ENCODE measurements at places on chromosomes 11 and 22.

GRCh38 chr11:73622926-73623593 is 23.3 kb upstream of the PLEKHB1 start:
- no peak for DNase-seq
- H3K36me3 ChIP-seq = no peaks in the 10 kb centered on the region
- peaks cover 7% of the 10 kb centered on the region for H3K4me1 ChIP-seq
- no peak overlapping the region for H3K27ac ChIP-seq
- peaks cover 11% of the 10 kb centered on the region for H3K27me3 ChIP-seq
- H3K4me3 ChIP-seq = no peak overlapping the region

DNA sequence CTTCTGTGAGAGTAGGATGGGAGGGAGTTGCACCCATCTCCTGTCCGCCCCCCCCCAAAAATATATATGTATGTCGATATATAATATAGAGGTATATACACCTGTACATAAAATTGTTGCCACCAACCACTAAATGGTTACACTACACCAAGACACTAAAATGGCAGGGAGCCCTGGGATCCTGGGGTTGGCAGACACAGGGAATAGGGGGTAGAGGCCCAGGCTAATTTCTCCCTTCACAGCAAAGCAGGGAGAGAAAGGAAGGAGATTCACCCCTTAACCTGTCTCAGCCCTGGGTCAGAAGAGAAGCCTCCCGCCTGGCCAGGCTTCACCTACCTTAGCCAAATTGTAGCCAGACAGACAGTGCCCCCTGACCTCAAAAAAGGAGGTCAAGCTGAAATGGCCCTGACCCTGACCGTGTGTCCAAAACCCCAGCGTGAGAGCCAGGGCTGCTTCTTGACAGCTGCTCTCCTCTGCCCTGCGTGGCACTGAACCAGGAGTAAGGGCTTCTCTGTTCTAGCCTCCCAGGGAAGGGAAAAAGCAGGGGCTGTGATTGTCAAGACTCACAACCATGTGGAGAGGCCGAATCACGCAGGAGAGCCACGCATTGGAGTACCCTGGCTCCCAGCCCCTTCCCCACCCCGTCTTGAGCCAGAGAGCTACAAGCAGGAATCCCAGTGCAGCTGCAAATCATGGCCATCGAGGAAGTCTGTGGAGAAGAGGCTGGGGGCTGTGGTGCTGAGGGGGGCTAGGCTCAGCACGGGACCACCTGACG is 40.5 kb downstream of the SGSM3 start:
- no peaks in the 10 kb centered on the region for H3K36me3 ChIP-seq
- H3K4me1 ChIP-seq = peaks cover 47% of the 10 kb centered on the region
- peak overlapping the region; percentile 34 for H3K27ac ChIP-seq

- no peak for DNase-seq
- H3K27ac ChIP-seq = no peak overlapping the region
- no peaks in the 10 kb centered on the region for H3K4me1 ChIP-seq
- H3K36me3 ChIP-seq = no peaks in the 10 kb centered on the region
- no peaks in the 10 kb centered on the region for H3K27me3 ChIP-seq
Observed at GRCh38 chr22:47552024-47552423, 789.6 kb downstream of the TBC1D22A start.

- H3K27me3 ChIP-seq = no peaks in the 10 kb centered on the region
- peaks cover 7% of the 10 kb centered on the region for H3K4me1 ChIP-seq
- no peak for DNase-seq
- H3K27ac ChIP-seq = no peak overlapping the region
Observed at GRCh38 chr11:46888636-46889035, 29.7 kb downstream of the LRP4 start.

DNA sequence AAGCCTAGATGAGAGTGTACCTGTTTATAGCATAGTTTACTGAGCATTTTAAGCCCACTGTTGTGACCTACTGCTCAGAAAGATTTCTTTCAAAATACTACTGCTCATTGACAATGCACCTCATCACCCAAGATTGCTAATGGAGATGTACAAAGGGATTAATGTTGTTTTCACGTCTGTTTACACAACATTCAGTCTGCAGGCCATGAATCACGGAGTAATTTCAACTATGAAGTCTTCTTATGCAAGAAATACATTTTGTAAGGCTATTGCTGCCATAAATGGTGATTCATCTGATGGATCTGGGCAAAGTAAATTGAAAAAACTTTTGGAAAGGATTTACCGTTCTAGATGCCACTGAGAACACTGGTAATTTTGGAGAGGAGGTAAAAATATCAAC is 112.9 kb downstream of the KIF18A start:
- no peaks in the 10 kb centered on the region for H3K27me3 ChIP-seq
- no peak overlapping the region for H3K27ac ChIP-seq

DNA sequence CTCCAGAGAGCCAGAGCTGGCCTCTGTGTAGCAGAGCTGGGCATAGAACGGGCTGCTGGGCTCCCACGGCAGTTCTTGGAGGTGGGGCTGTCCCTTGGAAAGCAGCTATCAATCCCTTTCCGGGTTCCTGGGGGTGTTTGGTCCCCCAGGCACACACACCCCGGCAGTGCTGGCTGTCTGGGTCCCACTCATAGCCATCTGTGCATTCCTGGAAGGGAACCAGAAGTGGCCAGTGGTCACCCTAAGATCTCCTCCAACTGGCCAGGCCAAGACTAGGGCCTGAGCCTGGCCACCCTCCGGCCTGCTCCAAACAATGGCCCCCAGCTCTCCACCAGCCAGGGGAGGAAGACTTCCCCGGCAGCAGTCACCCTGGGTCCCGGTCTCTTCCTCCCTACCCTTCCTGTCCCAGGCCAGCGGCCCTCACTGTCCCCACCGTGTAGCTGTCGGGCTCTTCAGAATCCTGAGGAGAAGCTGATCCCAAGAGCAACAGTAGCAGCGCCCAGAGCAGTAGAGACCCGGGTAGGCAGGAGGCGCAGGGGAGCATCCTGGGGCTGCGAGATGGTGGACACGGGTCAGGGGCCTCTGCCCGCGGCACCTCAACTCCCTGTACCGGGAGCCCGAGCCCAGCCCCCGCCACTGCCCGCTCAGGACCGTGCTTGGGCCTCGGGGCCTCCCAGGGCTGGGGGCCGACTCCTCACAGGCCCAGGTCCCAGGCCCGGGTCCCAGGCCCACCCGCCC is 620 bp downstream of the EFEMP2 start:
- peaks cover 10% of the 10 kb centered on the region for H3K4me1 ChIP-seq
- DNase-seq = no peak
- no peak overlapping the region for H3K27ac ChIP-seq
- no peaks in the 10 kb centered on the region for H3K27me3 ChIP-seq

Data from B cell (primary cell).